ENCODE measurements at places on chromosomes 16 and 17.

GRCh38 chr17:44910231-44911106 is 4.8 kb downstream of the GFAP start:
- DNase-seq: no peak

DNA sequence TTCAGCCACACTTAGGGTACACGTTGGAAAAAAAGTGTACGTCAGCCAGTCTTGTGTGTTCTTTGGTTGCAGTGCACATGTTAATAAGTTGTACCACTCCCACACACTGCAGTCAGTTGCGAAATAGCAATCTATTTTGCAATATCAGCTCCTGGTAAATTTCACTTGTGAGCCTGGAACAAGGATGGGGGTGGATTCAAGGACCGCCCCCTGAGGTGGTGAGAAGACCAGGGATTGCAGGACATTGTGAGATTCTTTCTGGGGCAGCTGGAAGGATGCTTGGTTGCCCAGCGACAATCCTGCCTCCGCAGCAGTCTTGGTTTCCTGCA is 78.6 kb upstream of the ZFHX3 start:
- DNase-seq: no peak

- DNase-seq: no peak
Observed at GRCh38 chr17:64281962-64282752, 19.1 kb upstream of the TEX2 start.

- DNase-seq: no peak
Observed at GRCh38 chr16:59373632-59374031, 639.5 kb upstream of the GOT2 start.

- no peak for DNase-seq
Observed at GRCh38 chr16:10979717-10980601, 35.6 kb downstream of the CLEC16A start.

- no peak for DNase-seq
Observed at GRCh38 chr17:79478051-79478461, 132.8 kb downstream of the RBFOX3 start.

GRCh38 chr16:50244140-50244503 is 22.2 kb upstream of the ADCY7 start:
- no peak for DNase-seq

DNA sequence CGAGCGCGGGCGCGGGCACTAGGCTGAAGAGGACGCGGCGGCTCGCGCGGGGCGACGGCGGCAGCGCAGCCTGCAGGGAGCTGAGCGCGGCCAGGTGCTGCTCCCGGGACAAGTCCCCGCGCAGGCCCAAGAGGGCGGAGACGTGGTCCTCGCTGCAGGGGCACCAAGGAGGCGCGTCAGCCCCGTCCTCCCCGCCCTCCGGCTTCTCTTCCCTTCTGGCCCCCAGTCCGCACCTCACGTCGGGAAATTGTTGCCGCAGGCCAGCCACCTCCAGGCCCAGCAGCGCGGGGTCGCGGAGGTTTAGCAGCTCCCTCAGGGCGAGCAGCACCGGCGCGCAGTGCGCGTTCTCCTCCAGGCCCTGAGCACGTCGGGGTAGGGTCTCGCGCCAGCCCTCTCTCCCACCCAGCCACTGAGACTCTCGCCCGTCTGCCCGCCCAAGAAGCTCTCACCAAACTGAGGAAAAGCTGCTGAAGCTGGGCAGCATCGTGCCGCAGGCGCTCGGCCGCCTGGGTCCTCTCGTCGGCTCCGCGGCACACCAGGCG is 761 bp upstream of the MATCAP1 start:
- DNase-seq: no peak

- DNase-seq: no peak
Observed at GRCh38 chr16:51939378-51939871, 607.5 kb downstream of the TOX3 start.

GRCh38 chr17:18043491-18043890 is 4.3 kb downstream of the GID4 start:
- DNase-seq: no peak

DNA sequence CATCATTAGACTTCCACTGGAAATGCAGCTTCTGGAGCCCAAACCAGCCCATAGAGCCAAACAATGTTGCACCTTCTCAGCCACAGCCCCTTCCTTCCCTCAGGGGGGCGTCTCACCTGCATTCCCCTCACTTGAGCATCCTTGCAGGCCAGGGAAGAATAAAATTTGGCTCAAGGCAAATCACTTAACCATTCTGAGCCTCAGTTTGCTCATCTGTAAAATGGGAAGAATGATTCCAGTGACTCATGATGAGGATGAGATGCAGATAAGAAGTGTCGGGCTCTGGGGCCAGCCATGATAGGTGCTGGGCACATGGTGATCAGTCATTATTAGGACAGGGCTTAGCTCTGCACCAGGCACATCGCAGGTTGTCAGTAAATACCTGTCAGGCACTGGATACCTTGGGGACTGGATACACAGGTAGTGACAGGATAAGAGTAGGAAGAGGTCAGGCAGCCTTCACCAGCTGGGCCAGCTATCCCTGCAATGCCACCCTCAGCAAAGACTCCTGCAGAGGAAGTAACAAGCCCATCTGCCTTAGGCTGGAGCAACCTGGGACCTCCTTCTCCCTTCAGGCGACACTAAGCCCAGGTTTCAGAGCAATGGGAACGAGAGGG is 208.0 kb upstream of the TNRC6C start:
- no peak for DNase-seq

GRCh38 chr16:56986361-56986760 is 3.0 kb upstream of the NLRC5 start:
- DNase-seq: no peak

GRCh38 chr16:2481676-2482075 is 6.7 kb downstream of the TBC1D24 start:
- DNase-seq: no peak

GRCh38 chr17:30780343-30780742 is 44.1 kb downstream of the CRLF3 start:
- DNase-seq: no peak

DNA sequence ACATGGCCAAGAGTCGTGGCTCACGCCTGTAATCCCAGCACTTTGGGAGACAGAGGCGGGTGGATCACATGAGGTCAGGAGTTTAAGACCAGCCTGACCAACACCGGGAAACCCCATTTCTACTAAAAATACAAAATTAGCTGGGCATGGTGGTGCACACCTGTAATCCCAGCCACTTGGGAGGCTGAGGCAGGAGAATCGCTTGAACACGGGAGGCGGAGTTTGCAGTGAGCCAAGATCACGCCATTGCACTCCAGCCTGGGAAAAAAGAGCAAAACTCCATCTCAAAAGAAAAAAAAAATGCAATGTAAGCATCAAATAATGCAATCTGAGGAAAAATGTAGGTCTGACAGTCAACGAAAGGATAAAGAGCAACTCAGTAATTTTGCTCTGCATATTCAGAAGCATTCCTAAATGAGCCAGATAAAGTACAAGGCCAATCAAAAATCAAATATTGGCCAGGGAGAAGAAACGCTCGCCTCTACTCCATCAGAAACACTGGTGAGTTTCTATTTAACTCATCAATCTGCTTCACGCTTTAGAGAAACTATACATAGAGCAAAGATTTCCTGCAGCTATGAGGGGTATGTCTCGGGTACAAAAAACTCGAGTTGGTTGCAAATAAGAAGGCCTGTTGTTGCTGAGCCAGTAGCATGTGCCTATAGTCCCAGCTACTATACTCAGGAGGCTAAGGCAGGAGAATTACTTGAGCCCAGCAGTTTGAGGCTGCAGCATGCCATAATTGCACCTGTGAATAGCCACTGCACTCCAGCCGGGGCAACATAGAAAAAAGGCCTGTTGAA is 3.7 kb downstream of the TXNDC11 start:
- no peak for DNase-seq

GRCh38 chr16:12159028-12159427 is 182.5 kb downstream of the SNX29 start:
- no peak for DNase-seq

- DNase-seq: no peak
Observed at GRCh38 chr16:82264756-82265155, 94.7 kb upstream of the MPHOSPH6 start.

GRCh38 chr17:75269844-75270217 is 1.2 kb downstream of the MIF4GD start:
- DNase-seq: no peak

DNA sequence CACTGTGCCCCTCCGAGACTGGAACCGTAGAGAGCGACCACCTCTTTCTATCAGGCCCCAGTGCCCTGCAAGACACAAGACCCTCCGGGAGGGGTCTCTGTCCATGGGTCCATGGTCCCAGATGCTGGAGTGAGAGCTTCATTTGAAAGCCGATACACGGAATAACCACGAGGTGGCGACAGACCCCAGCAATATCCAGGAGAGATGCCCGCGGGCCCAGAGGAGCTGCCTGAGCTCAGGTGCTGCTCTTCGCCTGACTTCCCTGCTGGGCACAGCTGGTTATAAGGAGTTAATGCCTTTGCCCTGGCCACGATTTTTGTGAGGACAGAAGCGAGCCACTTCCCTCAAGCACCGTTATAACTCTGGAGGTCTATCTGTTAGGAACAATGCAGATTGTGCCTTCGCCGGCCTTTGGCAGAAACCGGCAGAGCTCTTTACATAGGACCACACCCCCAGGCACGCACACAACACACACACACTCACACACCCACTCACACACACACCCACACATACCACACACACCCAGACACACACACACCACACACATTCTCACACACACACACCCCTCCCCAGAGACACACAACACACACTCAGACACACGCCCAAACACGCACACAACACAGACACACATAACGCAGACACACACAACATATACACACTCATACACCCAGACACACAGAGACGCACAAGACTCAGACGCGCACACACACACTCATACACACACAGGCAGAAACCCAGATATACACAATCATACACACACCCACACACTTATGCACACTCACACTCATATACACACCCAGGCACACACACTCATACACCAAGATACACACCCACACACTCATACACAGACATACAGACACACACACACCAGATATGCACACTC is 436.4 kb downstream of the SOX9 start:
- peak; percentile 10 for DNase-seq

GRCh38 chr17:39134878-39135277 is 16.6 kb downstream of the PLXDC1 start:
- no peak for DNase-seq

DNA sequence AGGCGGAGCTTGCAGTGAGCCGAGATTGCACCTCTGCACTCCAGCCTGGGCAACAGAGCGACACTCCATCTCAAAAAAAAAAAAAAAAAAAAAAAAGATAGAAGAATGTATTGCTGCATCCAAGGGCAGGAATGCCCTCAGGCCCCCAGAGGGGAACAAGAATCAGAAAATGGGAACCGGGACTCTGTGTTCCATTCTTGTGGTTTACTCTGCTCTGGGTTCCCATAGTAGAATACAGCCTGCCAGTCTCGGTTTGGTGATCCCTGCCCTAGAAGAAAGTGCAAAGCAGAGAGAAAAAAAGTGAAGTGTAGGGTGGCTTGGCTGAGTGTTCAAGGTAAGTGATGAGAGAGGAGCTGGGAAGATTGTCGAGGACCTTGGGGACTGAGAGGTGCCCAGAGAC is 27.4 kb upstream of the KDM6B start:
- no peak for DNase-seq

GRCh38 chr17:63250830-63251229 is 195.3 kb downstream of the CYB561 start:
- no peak for DNase-seq

DNA sequence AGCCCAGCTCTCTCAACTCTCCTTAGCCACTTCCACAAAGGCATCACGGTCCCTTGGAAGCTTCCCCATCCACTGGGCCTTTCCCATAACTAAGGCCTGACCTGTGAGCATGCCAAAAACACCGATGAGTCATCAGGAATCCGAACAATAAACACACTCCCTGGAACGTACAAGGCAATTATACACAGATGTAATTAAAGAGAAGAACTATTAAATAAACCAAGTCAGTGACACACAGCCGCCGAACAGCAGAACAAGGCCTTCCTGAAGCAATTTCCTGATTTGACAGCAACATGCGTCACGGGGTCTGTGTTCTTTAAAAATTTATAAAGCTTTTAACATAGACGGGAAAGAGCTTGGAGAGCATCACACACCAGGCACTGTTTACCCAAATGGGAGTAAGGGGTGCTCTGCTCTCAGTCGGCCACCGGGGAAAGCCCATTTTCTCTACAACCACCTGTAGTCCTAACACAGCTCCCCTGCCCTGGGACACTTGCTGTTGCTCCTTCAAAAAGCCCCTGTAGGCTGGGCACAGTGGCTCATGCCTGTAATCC is 29.4 kb downstream of the COG7 start:
- DNase-seq: no peak

DNA sequence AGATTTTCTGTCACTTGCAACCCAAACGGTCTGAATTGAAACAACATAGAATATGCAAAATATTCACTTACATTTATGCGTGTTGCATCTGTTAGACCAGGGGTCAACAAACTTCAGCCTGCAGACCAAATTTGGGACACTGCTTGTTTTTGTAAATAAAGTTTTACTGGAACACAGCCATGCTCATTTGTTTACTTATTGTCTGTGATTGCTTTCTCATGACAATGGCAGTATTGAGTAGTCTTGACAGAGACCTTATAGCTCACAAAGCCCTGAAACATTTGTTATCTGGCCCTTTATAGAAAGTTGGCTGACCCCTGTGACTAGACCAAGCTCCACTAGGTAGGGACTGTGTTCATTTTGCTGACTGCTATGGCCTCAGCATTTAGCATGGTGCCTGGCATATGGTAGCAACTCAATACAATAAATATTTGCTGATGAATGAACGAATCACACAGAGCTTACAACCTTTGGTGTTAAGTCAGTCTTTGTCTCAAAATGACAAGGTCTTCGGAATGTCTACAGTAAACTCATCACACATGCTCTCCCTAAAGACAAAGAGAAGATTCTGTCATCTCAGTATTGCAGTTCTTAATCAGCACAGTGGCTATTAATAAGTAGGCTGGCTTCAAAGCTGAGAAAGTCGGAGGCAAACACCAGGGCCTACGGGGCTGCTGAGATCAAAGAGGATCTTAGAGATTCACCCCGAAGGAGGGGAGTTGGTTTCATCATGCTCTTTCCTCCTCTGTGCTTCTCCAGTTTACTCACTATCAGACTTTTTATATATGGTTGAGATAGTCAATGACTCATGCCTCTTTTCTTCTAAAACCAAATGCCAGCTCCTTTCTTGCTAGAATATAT is 95.2 kb upstream of the AXIN2 start:
- DNase-seq: no peak

DNA sequence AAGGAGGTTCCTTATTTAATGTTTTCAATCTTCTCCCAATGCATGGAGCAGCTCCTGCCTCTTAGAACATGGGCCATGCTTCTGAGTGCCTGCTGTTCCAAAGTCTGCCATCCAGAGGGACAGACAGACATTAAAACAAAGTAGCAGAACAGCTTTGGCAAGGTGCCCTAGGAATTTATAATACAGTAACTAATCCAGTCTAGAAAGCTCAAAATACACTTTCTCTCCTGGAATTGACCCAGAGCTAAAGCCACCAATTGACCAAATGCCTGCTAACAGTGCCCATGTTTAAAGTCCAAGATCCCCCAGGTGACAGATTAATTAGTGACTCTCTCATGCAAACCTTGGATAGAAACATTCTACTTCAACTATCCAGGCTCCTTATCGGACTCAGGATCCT is 11.1 kb upstream of the CHRNE start:
- DNase-seq: no peak

Data from stimulated activated CD8-positive, alpha-beta memory T cell treated with anti-CD3 and anti-CD28 coated beads, Interleukin-4, amount 100 ng/mL, for 1 hour (primary cell).